CD4-positive, CD25-positive, alpha-beta regulatory T cell (primary cell): ENCODE measurements at places on chromosomes 5 and 9. TPM values are rescaled to one million over a fixed set of nuclear protein-coding genes. Genes with fewer than 3 reads are reported as not detected.

Gene KIAA0825
- polyA plus RNA-seq, result 1.2 TPM

Gene KIF4B
- polyA plus RNA-seq, result not detected

Gene PCDHB3
- polyA plus RNA-seq, result not detected

Gene GFPT2
- not detected for polyA plus RNA-seq

Gene TMEM174
- polyA plus RNA-seq, result not detected

Gene LCN15
- not detected for polyA plus RNA-seq

DNA sequence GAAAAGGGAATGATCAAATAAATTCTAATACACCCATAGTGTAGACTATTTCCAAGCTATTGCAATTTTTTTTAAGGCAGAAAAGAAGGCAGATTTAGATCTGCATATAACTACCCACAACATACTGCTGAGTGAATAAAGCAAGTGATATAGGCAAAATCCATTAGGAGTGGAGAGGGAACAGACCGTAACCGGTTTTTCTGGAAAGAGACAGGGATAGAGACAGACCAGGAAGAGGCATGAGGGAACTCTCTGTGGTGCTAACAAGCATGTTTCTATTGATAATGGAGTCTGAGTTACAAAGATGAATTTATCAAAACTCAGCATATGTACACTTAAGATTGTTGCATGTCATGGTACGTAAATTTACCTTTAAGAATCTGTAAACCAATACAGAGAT lies 14.5 kb downstream of the ZDHHC21 start:
- no peak for DNase-seq
- H3K4me1 ChIP-seq, result peaks cover 3% of the 10 kb centered on the region
- no peak overlapping the region for H3K27ac ChIP-seq
- peaks cover 3% of the 10 kb centered on the region for H3K36me3 ChIP-seq

DNA sequence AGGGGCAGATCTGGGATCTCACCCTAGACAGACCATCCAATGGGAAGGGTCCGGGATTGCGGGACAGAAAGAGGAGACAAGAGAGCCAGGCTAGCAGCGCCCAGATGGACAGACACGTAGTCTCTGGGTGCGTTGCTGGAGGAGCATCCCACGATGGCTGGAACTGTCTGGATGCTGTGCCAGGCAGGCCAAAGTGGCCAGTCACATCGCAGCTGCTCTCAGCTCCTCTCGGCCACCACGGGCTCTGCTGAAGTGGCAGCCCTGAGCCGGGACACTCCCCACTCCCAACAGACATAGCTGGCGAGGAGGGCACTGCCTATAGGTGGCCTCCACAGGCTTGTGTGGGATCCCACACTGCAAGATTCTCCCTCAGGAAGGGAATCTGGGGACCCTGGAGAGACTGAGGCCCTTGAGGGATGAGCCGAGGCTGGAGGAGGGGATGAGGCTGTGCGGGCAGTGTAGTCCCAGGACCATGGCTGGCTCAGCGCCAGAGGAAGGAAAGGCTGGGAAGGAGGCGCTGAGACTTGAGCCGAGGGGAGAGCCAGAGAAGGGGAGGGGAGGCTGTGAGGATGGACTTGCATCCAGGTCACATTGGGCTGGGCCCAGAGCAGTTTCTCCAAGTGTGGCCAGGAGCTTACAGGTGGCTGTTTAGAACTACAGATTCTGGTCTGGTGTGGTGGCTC lies 10.3 kb upstream of the WDR5 start:
- DNase-seq, result no peak
- no peaks in the 10 kb centered on the region for H3K36me3 ChIP-seq

GRCh38 chr5:97143704-97144103 lies 1.3 kb upstream of the LIX1 start:
- no peak overlapping the region for H3K27ac ChIP-seq
- peaks cover 12% of the 10 kb centered on the region for H3K27me3 ChIP-seq
- no peaks in the 10 kb centered on the region for H3K4me1 ChIP-seq
- H3K4me3 ChIP-seq, result no peak overlapping the region
- no peak for DNase-seq

GRCh38 chr9:6123416-6123815 lies 92.2 kb upstream of the IL33 start:
- H3K36me3 ChIP-seq, result no peaks in the 10 kb centered on the region
- no peak overlapping the region for H3K27ac ChIP-seq
- H3K27me3 ChIP-seq, result peaks cover 7% of the 10 kb centered on the region
- no peak overlapping the region for H3K4me3 ChIP-seq
- DNase-seq, result no peak

GRCh38 chr9:103988821-103989220 lies 105.3 kb upstream of the SMC2 start:
- DNase-seq, result no peak
- H3K27me3 ChIP-seq, result no peaks in the 10 kb centered on the region
- no peak overlapping the region for H3K4me3 ChIP-seq
- no peak overlapping the region for H3K27ac ChIP-seq
- H3K4me1 ChIP-seq, result no peaks in the 10 kb centered on the region
- H3K36me3 ChIP-seq, result no peaks in the 10 kb centered on the region

GRCh38 chr5:6542421-6543345 lies 90.2 kb downstream of the NSUN2 start:
- no peak overlapping the region for H3K27ac ChIP-seq
- no peaks in the 10 kb centered on the region for H3K4me1 ChIP-seq
- no peak overlapping the region for H3K4me3 ChIP-seq
- no peak for DNase-seq
- no peaks in the 10 kb centered on the region for H3K36me3 ChIP-seq

- H3K4me3 ChIP-seq, result no peak overlapping the region
- DNase-seq, result no peak
- peaks cover 4% of the 10 kb centered on the region for H3K27me3 ChIP-seq
- no peak overlapping the region for H3K27ac ChIP-seq
- no peaks in the 10 kb centered on the region for H3K4me1 ChIP-seq
- no peaks in the 10 kb centered on the region for H3K36me3 ChIP-seq
These were observed 458 bp downstream of the PRSS3 start for GRCh38 chr9:33795819-33796218.

DNA sequence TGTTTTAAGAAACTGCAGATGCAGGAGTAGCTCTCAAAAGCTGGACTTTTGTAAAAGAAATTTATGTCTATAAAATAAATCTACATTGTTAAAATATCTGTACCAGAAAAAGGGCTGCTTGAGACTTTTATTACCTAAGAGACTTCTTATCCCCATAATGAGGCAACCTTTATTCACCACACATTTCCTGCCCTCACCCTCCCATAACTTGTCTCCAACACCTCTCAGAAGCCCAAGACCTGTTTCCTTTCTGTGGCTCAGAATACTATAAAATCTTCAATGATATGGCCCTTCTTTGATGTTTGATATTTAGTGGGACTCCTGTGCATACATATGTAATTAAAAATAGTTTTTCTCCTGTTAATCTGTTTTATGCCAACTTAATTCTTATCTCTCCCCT lies 141.5 kb upstream of the FER start:
- no peak overlapping the region for H3K4me3 ChIP-seq
- no peak for DNase-seq

DNA sequence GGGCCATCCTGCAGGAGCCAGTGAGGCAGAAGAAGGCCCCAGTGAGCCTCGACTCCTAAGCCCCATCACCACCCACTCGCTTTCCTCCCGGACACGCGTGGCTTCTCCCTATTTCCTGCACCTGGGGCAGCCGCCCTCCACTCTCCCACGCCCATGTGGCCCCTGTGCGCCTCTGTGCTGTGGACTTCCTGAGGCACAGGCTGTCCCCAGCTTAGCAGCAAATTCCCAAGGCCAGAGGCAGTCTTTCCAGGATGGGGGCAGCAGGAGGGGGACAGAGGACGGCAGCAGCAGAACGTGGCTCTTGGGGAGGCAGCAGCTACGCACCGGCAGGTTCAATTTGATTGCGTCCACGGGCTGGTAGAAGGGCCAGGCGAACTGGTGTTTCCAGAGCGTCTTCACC lies 14.9 kb downstream of the BRD3 start:
- no peak overlapping the region for H3K4me3 ChIP-seq
- H3K27me3 ChIP-seq, result no peaks in the 10 kb centered on the region
- no peak overlapping the region for H3K27ac ChIP-seq
- peaks cover 3% of the 10 kb centered on the region for H3K4me1 ChIP-seq

- no peak for DNase-seq
- no peaks in the 10 kb centered on the region for H3K4me1 ChIP-seq
- no peaks in the 10 kb centered on the region for H3K36me3 ChIP-seq
- no peak overlapping the region for H3K27ac ChIP-seq
These were observed 8.8 kb downstream of the TLE1 start for GRCh38 chr9:81680506-81680905.

DNA sequence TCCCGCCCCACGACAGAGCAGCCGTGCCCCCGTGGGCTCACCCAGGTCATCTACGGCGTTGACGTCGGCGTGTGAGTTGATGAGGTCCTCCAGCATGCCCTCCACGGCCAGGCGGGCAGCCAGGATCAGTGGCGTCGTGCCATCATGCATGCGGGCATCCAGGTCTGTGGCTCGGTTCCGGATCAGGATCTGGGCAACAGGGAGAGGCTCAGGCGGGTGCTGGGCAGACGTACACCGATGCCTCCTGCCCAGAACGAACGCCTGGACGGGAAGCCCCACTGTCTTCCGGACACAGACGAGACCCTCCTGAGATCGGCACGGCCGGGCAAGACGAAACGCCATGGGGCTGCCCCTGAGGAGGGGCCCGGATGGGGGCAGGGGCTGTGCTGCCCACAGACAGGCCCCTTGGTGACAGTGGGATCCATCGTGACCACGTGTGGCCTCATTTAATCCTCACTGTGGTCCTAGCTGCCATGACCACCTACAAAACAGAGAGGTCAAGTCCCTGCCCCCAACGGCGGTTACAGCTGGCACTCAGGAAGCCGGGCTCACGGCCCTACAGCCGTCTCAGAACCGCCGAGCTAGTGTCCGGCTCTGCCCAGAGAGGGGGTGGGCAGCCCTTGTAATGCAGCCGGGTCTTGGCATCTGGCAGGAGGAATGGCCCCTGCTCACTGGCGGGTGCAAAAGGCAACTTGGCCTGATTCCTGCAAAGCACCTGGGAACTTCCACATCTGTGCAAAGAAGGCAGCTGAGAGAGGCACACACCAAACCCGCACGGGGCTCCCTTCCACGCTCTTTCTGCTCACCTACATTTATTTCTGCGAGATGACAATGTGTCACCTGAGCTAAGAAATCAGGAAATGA lies 16.5 kb upstream of the SEC16A start:
- no peaks in the 10 kb centered on the region for H3K4me1 ChIP-seq
- no peak overlapping the region for H3K4me3 ChIP-seq
- peaks cover 68% of the 10 kb centered on the region for H3K36me3 ChIP-seq
- DNase-seq, result no peak

- no peak overlapping the region for H3K27ac ChIP-seq
- H3K4me3 ChIP-seq, result no peak overlapping the region
- H3K4me1 ChIP-seq, result no peaks in the 10 kb centered on the region
- no peaks in the 10 kb centered on the region for H3K27me3 ChIP-seq
- DNase-seq, result no peak
These were observed 21.3 kb downstream of the SEMA6A start for GRCh38 chr5:116553366-116553765.

GRCh38 chr5:43410414-43410813 lies 1.8 kb downstream of the CCL28 start:
- H3K27me3 ChIP-seq, result no peaks in the 10 kb centered on the region
- H3K36me3 ChIP-seq, result no peaks in the 10 kb centered on the region
- no peaks in the 10 kb centered on the region for H3K4me1 ChIP-seq
- no peak overlapping the region for H3K27ac ChIP-seq

GRCh38 chr5:51371052-51371451 lies 12.2 kb upstream of the ISL1 start:
- H3K36me3 ChIP-seq, result no peaks in the 10 kb centered on the region
- no peak overlapping the region for H3K4me3 ChIP-seq
- H3K27ac ChIP-seq, result no peak overlapping the region

DNA sequence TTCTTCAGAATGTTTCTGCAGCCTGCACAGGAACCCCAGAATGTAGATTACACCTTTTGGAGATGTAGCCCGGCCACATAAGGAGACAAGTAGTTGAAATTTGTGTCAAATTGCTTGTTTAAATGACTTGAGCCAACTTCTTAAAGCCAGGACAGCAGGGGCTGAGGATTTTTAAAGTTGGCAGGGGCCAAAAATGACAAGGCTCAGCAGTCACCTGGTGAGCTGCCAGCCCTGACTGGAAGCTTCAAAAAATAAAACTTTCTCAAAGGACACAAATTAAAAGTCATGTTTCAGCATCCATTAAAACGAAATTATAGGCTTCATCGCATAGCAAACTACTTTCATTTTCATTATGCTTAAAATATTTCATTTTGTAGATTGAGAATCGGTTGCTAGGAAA lies 340.3 kb upstream of the WWC1 start:
- H3K36me3 ChIP-seq, result no peaks in the 10 kb centered on the region
- H3K27ac ChIP-seq, result no peak overlapping the region

DNA sequence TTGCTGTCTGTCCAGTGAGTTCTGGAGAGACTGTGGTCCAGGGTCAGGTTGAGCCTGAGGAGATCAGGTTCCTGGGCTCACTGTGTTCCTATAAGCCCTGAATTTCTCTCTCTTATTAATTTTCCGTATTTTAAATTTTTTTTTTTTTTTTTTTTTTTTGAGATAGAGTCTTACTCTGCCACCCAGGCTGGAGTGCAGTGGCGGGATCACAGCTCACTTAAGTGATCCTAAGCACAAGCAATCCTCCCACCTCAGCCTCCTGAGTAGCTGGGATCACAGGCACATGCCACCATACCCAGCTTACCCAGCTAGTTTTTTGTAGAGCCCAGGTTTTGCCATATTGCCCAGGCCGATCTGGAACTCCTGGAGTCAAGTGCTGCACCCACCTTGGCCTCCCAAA lies 22.5 kb downstream of the NDST1 start:
- H3K4me3 ChIP-seq, result no peak overlapping the region
- H3K27ac ChIP-seq, result no peak overlapping the region
- H3K4me1 ChIP-seq, result no peaks in the 10 kb centered on the region

GRCh38 chr5:104016646-104017045 lies 454.1 kb upstream of the NUDT12 start:
- H3K36me3 ChIP-seq, result no peaks in the 10 kb centered on the region
- no peaks in the 10 kb centered on the region for H3K4me1 ChIP-seq
- no peak for DNase-seq

GRCh38 chr9:132787748-132788159 lies 90.3 kb downstream of the AK8 start:
- no peak overlapping the region for H3K27ac ChIP-seq
- no peak for DNase-seq
- H3K4me3 ChIP-seq, result no peak overlapping the region

GRCh38 chr5:156154757-156155156 lies 172.2 kb upstream of the SGCD start:
- no peaks in the 10 kb centered on the region for H3K36me3 ChIP-seq
- no peak overlapping the region for H3K27ac ChIP-seq
- DNase-seq, result no peak

- H3K27ac ChIP-seq, result no peak overlapping the region
These were observed 96.0 kb downstream of the SLIT3 start for GRCh38 chr5:169204788-169205400.

DNA sequence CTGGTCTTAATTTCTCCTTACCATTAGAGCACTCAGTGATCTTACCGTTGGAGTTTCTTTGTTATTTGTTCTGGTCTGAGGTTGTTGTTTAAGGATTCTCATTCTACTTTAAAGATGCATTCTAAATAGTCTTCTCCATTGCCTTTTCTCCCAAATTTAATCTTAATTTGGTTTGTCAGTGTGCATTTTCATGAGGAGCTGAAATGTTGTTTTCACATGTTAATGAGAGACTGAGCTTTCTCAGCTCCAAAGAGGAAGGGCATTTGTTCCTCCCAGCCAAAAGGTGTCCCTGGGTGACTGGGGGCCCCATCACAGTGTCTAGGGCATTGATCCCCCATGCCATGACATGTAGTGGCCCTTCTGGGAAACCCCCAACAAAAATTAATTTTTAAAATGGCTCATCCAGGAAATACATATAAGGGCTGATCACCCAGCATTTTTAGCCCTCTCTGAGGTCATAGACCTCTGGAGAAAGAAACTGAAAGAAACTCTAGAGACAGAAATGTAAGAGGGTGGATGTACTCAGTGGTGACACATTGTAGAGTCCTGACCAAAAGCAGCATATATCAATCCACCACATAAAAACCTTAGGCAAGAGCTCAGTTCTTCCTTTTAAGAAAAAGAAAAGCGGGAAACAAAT lies 240.4 kb upstream of the RAI14 start:
- H3K4me1 ChIP-seq, result no peaks in the 10 kb centered on the region
- no peak overlapping the region for H3K27ac ChIP-seq
- no peak overlapping the region for H3K4me3 ChIP-seq
- H3K27me3 ChIP-seq, result peaks cover 3% of the 10 kb centered on the region
- H3K36me3 ChIP-seq, result no peaks in the 10 kb centered on the region
